T-helper 2 cell treated with Interferon-gamma antibody and Interleukin-4, amounts not matched to agents 5 μg/mL and 100 μg/mL, for 36 hours (primary cell): ENCODE measurements at places on chromosomes 16 and 17.

DNA sequence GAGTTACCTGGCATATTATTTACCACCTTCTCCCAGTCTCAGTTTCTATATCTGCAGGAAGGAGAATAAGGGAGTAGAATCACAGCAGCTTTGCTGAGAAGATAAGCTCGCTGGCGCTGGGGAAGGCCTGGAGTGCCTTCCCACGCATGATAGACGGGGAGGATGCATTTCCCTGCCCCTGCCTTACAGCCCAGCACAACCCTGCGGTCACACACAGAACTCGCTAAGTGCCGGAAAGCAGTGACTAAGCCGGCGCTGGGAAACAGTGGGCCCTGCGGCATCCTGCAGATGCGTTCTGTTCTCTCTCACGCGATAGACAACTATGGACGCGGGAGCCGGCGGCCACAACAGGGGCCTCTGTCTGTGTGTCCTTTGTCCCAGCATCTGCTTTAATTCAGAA is 4.8 kb downstream of the CA5A start:
- peak; percentile 27 for DNase-seq

DNA sequence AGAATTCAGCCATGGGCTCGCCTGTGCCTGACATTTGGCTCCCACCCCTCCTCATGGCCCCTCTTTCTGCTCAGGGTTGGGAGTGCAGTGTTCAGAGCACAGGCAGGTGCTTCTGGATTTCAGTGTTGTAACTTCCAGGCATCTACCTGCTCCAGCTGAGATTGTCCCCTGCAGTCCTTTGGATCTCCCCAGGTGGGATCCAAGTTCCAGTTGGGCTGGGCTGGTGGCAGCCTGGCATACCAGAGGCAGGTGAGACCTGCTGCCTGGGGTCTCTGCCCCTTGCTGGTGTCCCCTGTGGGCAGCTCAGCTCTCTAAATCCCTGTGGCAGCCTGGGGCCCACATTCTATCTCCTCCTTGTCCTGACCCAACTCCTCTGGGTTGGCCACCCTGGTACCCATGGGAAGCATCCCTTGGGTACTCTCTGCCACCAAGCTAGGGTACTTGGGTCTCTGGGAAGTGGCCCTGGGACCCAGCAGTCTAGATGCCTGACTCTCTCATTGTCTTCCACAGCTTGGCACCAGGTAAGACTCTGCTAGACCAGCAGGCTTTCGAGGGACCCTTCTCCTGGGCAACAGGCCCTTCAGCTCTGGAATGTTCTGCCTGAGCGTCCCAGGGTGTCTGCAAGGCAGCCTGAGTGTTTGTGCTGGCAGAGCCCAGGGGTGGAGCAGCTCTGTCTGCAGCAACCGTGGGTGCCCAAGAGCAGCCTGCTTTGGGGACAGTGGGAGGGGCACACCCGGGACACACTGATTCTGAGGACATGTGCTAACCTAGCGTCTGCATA is 42.5 kb downstream of the DNAH17 start:
- DNase-seq = no peak

- no peak for DNase-seq
These were observed 131.4 kb downstream of the CA10 start for GRCh38 chr17:52027081-52027480.

- no peak for DNase-seq
These were observed 24.8 kb upstream of the SLC38A7 start for GRCh38 chr16:58709333-58709732.

- no peak for DNase-seq
These were observed 8.2 kb downstream of the TUBG2 start for GRCh38 chr17:42667088-42667951.
